Kidney tubule cell (primary cell): ENCODE measurements at places on chromosomes 1 and 21.
A peak's percentile ranks its signal among the peaks of the same experiment; 100 is the strongest.

DNA sequence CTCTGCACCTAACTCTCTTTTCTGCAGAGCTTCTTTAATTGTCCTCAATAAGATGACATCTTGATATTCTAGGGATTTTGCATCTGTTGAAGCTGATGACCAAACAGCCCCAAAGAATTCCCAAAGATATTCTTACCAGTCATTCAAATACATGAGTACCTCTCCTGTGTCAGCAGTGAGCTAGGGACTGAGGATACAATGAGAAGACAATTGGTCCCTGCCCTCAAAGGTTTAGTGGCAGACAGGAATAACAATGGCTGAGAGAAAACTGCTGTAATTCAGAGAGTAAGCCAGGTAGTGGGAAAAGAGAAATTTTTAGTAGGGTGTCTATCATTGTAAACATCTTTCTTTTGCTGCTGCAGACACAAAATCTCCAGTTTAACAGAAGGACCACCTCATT, 5.9 kb downstream of the MCOLN3 start:
- DNase-seq: no peak

DNA sequence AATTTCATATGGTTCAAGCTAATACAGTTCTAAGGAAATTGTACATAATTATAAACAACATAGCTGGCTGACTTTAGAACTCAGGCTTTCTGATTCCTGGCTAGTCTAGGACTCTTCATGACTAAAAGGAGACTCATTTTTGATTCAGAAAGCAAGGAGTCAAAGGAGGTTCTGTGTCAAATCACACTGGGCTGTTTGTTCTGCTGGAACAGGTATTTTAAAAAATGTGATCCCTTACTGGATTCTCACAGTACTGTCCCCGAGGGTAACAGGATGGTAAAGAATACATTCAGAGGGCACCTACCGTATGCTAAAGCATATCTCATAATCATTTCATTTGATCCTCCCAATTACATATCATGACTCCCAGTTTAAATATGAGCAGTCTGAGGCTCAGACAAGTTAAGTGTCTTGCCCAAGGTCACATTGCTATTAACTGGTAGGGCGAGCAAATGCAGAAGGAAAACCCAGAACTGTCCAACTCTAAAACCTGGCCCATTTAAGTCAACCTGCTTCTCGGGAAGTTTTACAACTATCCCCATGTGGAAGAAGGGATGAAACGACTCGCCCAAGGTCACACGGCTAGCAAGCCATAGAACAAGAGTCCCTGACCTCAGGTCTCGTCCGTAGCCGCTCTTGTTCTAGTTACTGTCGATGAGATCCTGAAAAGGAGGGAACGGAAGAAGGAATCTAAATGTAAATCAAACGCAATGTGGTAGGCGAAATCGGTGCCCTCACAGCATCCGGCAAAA, 675 bp downstream of the MYSM1 start:
- DNase-seq: peak; percentile 35

GRCh38 chr1:236063919-236064673, 794 bp downstream of the NID1 start:
- peak; percentile 61 for DNase-seq

GRCh38 chr1:223853748-223854147, 8.0 kb upstream of the TP53BP2 start:
- DNase-seq: no peak

DNA sequence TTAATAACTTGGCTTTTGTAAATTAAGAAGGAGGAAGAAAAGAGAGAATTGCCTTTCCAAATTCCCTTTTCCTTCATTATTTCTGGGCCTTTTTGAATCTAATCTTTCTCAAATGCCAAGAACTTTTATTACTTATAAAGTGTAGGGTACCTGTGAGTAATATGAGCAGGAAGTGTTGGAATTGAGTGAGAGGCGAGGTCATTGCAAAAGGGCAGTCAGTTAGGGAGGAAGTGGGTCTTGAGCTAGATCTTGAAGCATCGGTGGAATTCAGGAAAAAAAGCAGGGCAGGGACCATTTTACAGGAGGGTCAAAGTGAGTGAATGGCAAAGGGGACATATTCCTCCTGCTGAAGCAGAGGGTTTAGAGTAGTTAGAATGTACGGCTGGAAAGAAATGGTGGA, 23.4 kb downstream of the DDI2 start:
- DNase-seq: peak; percentile 65

DNA sequence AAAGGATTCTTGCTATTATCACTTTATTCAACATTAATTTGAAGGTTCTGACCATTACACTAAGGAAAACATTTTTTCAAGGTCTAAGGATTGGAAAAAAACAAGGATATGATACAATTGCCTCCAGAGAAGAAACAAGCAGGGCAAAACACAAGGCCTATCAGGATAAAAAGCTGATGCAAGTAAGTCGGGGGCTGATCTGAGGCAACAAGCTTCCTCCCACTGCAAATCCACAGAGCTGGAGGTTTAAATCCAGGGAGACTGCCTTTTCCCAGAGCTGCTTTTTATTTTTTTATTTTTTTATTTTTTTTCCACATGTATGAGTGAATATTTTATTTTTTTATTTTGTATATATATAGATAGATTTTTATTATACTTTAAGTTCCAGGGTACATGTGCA, 19.4 kb upstream of the S100A2 start:
- DNase-seq: no peak

- DNase-seq: no peak
These were observed 168.3 kb upstream of the DUSP10 start for GRCh38 chr1:221910222-221910621.

GRCh38 chr1:236052232-236052993, 12.5 kb downstream of the NID1 start:
- DNase-seq: no peak

- no peak for DNase-seq
These were observed 8.8 kb downstream of the TFF2 start for GRCh38 chr21:42341776-42342542.

DNA sequence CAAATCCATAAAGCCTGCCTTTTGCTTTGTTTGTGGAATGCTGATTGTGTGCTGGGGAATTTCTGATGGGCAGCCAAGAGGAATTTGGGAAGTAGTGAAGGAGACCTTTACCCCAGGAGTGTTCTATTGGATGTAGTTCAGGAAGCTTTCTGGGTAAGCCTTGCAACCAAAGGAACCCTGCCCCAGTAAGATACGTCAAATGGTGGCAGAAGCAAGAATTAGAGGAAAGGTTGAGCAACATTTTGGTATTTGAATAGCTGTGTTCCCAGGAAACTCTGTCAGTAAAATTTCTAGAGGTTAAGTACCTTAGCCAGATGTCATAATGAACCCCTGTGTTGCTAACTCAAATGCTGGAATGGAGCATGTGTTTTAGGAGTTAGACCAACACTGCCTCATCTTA, 6.4 kb downstream of the MGST3 start:
- peak; percentile 12 for DNase-seq

- DNase-seq: no peak
These were observed 104.9 kb downstream of the EVI5 start for GRCh38 chr1:92679980-92680379.

DNA sequence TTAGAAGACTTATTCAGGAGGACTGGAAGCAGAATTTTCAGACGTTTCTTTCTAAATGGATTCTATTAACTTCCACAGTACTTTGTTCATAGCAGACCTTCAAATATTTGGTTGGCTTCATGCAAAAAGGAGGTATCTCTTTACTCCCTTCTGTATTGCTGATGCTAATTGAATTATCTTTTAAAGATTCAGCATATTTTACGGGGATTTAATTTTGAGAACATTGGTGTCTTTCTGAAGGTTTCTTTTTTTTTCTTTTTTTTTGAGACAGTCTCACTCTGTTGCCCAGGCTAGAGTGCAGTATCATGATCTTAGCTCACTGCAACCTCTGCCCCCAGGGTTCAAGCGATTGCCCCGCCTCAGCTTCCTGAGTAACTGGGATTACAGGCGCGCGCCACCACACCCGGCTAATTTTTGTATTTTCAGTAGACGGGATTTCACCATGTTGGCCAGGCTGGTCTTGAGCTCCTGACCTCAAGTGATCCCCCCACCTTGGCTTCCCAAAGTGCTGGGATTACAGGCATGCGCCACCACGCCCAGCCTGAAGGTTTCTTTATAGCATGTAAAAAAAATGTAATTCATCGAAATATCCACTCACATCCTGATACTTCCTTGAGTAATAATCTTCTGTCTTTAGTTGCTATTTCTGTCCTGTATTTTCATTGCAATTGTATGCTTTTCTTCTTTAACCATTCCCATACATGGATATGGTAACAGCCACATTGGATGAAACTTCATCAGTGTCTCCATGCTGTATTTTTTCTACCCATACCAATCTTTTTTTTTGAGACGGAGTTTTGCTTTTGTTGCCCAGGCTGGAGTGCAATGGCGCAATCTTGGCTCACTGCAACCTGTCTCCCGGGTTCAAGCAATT, 14.5 kb downstream of the CNST start:
- no peak for DNase-seq

- DNase-seq: peak; percentile 98
These were observed 21.3 kb upstream of the A3GALT2 start for GRCh38 chr1:33342041-33342723.

GRCh38 chr1:15007368-15007767, 146.2 kb upstream of the TMEM51 start:
- DNase-seq: no peak

GRCh38 chr1:51897699-51898031, 19.1 kb upstream of the NRDC start:
- peak; percentile 91 for DNase-seq

DNA sequence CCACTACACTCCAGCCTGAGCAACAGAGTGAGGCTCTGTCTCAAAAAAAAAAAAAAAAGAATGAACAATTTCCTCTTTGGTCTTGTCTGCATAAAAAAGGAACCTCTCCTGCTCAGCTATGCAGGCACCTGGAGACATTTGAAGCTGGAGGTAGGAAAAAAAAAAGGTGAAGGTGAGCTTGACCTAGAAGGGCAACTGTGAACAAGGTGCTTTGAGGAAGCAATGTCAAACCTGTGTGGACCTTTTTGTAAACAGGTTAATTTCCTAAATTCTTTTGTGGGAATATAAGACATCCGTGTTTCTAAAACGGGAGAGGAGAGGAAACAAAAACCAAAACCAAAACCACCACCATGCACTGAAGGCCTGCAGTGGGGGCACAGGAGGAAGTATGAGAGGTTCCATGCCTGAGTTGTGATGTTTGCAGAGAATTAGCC, 77.5 kb downstream of the SLC45A1 start:
- peak; percentile 51 for DNase-seq

DNA sequence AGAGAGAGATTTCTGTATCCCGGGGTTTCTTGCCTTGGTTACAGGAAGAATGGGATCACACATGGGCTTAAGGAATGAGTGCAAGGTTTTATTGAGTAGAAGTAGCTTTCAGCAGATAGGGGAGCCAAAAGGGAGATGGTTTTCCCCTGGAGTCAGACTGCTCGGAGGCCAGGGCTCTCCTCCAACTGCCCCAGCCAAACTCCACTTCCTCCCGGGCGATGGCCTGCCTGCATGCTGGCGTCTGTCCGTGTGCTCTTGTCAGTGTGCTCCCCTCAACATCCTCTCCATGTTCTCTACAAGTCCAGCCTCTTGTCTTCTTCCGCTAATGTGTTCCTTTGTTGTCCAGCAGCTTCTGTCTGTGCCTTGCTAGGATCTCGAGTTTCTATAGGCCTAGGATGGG, 421.3 kb upstream of the ADGRL2 start:
- DNase-seq: no peak

- DNase-seq: no peak
These were observed 271.3 kb upstream of the RGS18 start for GRCh38 chr1:191886977-191887376.

DNA sequence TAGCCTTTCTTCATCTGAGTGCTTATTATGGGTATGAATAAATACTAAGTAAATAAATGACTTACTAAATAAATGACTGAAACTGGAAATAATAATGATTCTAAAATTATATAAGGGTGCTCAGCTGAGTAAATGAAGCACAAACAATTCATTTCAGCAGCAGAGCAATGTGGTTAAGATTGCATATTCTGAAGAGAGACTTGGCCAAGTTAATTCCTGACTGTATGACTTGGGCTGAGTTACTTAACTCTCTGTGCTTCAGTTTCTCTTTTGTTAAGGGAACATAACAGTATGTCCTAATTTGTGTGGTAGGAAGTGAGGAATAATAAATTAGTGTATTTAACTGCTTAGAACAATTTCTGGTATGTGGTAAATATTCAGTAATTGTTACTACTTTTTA, 19.1 kb downstream of the AGL start:
- DNase-seq: no peak

DNA sequence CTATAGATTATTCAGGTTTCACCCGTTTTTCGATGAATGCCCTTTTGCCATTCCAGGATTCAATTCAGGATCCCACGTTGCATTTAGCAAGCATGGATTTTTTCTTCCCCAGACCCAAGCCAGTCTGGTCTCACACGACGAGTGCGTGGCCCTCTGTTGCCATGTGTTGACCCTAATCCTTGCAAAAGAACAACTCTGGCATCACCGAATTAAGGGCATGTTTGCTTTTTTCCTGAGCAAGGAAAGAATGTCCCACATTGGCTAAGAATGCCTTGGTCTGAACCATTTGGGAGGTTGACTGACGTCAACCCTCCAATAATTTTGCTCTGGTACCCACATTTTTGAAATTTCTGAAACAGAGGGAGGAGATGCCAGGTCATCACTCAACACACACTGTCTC, 153.0 kb upstream of the WNT4 start:
- no peak for DNase-seq

- DNase-seq: peak; percentile 83
These were observed 1.3 kb upstream of the UBE4B start for GRCh38 chr1:10031461-10031860.

DNA sequence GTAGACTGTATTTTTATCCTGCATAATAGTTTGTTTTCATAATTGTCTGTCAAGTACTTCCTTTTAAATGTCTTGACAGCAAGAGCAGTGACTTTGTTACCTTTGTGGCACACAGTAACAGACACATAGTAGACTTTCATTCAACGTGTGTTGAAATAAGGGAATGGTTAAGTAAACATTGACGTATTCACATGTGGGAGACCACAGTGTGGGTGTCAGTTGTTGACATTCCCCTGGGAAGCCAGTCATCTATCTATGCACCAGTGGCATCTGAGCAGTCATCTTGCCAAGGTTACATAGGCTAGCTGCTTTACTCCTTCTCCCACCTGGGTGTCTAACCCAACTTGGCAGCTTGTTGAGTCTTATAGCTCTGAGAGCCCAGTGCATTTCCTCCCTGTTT, 1.4 kb upstream of the NUP133 start:
- DNase-seq: peak; percentile 30

- DNase-seq: no peak
These were observed 48.7 kb upstream of the ANGPTL1 start for GRCh38 chr1:178919581-178919980.

GRCh38 chr1:172003766-172004530, 162.7 kb downstream of the DNM3 start:
- DNase-seq: peak; percentile 46

GRCh38 chr1:82844447-82844846, 1043.7 kb downstream of the ADGRL2 start:
- DNase-seq: no peak

GRCh38 chr1:228867108-228867950, 132.1 kb downstream of the RHOU start:
- no peak for DNase-seq
